Fibroblast of lung (primary cell): ENCODE measurements at places on chromosomes 7 and 10.

DNA sequence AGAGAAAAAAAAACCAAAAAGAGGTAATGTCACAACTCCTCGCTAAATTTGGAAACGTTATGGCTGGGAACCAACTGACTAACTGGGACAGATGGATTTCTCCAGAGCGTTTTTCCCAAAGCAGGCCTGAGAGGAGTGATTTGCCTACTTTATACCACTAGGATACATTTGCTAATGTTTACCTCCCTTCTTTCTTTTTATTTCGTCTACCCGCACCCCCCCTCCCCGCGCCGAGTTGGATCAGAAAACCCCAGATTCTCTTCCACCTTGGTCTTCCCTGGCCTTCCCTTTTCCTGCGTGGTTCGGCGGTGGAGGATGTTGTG, 7.2 kb downstream of the CPA2 start:
- peak; percentile 94 for DNase-seq

DNA sequence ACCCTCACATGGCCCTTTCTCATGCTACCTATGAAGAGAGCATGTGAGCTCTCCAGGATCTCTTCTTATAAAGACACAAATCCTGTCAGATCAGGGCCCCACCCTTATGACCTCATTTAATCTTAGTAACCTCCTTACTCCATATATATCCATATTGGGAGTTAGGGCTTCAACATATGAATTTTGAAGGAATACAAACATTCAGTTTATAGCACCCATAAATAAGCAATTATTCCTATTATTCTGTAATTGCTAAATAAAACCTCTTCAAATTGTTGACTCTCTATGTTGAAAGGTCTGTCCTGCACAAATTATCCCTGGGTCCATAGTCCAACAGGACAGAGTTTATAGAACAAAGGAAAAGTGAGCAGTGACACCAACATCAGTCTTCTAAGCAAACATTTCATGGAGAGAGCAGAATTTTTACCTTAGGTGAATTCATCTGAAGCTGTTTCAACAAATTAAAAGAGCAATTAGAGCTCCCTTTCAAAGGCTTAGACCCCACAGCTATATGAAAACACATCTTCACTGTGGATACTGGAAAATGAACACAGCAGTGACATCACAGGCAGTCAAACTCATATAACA, 12.2 kb downstream of the DOCK4 start:
- no peak for DNase-seq

DNA sequence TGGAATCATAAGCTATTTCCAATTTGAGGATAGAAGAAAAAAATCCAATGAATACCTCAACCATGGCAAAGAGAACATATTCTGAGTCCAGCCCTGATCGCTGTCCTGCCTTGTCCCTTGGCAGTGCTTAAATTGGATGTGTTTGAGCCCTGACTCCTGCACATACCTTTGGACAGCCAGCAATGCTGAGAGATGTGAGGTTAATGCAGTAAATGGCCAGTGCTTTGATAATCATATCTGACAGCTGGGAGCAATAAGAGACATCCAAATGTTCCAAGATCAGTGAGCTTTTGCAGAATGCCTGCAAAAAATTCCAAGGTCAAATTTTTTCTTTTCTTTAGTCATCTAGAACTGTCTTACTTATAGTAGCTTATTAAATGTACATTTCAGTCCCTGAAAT, 80.1 kb upstream of the LRRC17 start:
- DNase-seq, result no peak

DNA sequence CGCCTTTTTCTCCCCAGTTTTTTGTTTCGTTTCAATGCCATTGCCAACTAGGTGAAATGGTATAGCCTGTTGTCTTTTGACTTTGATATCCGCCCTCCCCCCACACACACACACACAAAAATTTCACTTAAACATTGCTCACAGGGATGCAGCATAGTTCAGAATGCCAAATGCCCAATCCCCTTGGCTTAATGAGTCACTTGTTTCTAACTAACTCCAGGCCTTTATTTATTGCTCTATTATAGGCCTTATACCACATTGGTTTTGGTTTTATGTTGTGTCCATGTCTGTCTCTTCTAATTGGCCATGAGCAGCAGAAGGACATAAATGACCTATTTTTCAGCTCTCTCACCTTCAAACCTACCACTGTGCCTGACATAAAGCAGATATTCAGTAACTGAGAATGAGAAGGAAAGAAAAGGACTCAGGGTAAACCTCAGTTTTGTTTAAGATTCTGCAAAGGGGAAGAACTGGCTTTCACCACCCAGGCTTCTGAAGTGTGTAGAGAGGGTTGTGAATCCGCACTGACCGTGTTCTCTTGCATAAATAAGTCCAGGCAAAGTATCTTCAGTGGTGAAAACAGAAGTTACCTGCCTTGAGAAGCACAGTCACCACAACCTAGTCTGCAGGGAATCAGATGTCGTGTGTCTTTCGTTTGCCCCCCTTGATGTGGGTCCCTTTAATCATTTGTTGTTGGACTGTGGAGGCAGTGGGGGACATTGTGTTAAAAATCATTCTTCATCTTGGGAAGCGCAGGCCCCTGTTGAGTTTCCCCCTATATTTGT, 139.8 kb downstream of the CELF2 start:
- DNase-seq, result no peak

DNA sequence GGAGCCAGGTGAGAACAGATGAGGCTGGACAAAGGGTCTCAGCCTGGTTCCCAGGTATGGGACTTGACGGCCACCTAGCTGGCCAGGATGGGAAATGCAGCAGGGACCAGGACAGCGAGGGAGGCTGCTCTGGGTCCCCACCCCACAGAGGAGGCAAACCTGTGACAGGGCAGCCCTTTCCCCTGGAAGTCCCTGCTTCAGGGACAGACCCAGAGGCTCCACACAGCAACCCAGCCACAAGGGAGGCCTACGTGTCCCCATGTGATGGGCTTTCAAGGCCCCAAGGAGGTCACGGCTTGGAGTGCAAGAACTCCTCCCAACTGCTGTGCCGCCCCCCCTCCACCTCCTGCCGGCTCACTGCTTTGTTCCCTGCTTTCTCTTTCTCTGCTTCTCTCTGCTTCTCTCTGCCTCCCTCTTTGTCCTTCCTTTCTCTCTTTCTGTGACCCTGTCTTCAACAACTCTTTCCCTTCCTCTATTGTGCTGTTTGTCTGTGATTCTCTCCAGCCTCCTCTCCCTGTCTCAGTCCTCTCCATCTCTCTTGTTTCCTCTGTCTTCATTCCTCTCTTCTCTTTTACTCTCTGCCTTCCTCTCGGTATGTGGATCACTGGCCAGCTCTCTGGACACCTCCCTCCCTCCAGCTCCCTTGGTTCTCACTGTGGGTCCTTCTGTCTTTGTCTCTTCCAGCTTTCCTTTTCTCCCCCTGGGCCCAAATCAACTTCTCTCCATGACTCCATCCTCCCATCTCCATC, 9.6 kb upstream of the EIF5AL1 start:
- no peak for DNase-seq

DNA sequence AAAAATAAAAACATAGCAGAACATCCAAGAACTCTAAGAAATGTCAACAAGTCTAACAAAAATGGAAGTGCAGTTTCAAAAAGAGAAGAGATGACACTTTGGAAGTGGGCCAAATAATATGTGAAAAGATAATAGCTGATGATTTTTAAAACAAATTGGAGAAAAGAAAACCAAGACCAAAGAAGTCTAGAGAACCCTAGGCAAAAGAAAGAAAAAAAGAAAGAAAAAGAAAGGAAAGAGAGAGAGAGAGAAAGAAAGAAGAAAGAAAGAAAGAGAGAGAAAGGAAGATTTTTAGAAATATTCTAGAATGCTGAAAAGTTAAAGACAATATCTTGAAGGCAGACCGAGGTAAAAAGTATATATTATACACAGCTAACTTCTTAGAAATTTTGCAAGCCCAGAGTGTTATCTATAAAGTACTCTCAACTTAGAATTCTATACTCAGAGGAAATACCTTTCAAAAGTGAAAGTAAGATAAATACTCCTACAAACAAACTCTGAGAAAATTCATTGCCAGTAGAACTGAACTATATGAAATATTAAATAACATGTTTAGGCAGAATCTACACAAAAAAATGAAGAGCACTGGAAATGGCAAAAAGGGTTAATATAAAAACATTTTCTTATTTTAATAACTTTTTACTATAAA, 138.7 kb upstream of the SMIM30 start:
- DNase-seq, result no peak

DNA sequence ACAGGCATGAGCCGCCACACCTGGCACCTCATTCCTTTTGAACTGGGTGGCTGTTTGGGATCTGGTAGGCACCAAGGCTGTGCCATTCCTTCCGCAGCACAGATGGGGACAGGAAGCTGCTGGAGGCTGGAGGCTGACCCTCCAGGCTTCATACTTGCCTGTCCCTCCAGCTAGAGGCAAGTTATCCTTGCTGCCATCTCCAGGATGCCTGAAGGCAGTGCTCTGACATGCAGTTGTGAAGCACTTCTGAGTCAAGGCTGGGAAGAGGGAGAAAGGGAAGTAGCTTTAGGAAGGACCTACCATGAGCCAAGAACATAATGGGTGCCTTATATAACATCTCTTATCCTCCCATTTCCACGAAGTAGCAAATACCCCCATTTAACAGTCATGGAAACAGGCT, 9.5 kb downstream of the MARVELD1 start:
- no peak for DNase-seq

DNA sequence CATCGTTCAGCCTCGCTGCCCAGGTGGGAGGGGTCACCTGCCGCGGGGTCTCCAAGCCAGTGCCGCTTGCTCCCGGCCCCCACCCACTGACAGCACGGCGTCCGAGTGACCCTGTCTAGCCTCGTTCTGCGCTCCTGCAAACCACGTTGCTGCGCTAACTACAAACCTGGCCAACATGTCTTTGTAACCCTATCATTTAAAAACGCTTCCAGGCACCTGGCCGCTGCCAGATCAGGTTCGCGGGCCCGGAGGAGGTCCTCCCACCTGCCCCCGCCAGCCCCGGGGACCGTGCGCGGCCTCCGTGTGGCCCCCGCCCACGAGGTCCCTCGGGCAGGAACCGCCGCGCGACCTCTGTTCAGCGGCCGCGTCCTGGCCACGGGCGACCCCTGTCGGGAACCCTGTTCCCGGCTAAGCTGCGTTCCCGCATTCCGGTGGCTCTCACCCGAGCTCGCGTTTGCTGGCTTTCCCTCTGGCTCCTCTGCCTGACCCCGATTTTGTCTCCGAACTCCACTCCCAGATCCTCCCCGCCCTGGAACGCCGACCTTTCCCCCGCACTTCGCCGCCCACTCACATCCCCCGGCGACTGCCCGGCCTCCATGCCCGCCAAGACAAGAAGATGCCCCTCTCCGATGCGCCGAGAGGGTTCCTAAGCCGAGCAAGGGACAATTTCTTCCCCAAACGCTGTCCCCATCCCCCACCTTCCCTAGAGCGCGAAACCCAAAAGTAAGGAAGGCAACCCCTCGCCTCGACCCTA, 2.4 kb downstream of the SFMBT2 start:
- DNase-seq, result peak; percentile 44
